Activated CD4-positive, alpha-beta T cell treated with anti-CD3 and anti-CD28 coated beads, Interleukin-2, amount 50 U/mL, for 24 hours (primary cell): ENCODE measurements at places on chromosomes 13 and 19.

DNA sequence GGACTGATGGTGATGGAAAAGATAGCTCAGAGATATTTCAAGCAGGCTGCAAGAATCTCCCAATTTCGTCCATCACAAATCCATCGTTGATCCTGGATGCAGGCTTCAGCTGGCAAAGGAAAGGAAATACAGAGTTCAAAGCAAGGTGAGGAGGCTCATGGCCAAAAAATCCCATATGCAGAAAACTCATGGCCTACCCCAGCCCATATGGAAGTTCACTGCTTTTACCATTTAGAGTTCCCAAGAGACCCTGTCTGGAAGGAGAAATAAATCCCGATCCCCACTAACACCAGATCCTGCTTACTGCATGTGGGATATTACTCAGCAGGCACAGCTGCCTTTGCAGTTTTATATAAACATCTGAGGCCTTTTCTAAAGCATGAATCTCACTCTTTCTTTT lies 412.9 kb upstream of the SPRY2 start:
- DNase-seq: no peak

DNA sequence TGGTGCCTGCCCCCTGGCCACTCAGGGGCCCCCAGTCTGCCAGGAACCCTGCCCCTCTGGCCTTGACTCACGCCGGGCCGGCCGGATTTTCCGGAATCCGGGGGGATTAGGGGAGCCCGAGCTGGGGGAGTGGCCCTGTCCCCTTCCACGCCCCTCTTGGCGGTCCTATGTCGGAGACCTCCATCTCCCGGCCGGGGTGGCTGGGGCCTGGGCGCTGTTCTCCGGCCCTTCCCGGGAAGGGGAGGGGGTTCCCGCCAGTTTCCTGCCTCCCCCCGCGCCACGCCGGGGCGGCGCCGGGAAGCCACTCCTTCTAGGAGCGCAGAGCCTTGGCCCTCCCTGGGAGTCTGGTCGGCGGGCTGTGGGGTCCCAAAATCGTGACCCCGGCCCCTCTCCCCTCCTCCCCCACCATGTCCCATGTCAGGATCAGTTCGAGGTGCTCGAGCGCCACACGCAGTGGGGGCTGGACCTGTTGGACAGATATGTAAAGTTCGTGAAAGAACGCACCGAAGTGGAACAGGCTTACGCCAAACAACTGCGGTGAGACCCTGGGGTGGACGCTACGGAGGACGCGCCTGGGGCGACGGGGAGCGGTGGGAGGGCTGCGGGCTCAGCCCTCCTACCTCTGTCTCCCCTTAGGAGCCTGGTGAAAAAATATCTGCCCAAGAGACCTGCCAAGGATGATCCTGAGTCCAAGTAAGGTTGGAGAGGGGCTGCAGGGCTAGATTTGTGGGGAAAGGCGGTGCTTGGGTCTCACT lies 1.3 kb downstream of the TRIP10 start:
- DNase-seq: no peak

- no peak for DNase-seq
Measured at GRCh38 chr13:27965343-27965739, 3.8 kb downstream of the CDX2 start.

- DNase-seq: no peak
Measured at GRCh38 chr19:44111910-44112463, 1.2 kb upstream of the ZNF225 start.

DNA sequence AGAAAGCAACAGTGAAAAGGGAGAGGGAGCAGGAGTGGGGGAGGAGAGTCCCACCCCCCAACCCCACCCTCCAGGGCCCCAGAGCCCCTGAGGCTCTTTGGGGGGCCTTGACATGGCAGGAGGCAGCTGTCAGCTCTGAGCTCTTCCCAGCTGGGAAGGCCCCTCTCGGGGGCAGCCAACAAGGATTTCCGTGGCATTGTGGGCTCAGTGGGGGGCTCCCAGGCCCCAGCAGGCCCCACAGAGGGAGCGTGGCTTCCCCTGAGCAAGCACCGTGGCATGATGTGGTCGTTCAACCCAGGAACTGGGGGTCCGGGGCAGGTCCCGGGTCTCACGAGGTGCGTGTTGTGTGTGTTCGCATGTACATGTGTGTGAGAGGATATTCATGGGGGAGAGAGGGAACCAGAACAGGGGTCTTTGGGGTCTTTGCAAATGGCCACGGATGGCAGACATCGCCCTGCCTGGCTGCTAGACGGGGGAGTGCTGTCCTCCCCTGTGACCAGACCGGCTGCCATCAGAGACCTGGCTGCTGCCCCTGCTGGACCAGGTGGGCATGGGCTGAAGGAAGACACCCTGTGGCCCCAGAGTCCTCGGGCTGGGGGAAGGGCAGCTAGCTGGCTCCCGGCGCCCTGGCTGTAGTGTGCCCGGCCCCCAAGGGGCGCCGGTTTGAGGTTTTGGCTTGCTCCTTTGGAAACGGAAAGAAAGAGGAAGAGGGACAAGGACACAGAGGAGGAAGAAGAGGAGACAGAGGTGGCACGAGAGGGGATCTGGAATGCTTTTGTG lies 3.7 kb upstream of the AKAP8L start:
- no peak for DNase-seq

- no peak for DNase-seq
Measured at GRCh38 chr13:107553838-107554237, 661.5 kb downstream of the LIG4 start.

- DNase-seq: no peak
Measured at GRCh38 chr13:32042551-32042950, 11.0 kb downstream of the FRY start.
